ENCODE measurements at places on chromosomes 5 and 9.

DNA sequence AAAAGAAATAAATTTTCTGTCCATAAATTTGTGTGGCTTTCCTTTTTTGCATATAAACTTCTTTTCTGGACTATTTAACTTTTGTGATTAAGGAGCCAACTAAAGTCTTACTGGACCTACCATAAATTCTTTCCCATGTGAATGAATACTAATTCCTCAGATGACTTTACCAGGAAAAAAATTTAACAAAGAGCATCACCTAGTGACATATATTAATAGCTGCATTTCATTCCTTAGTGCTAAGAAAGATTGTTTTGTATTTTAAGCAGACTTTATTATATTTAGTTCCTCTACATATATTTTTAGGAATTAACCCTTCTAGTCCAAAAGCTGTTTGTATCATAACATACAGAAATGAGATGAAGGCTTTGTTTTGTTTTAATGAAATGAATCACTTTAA lies 64.4 kb downstream of the C9orf85 start:
- no peak for DNase-seq

- no peak for DNase-seq
Observed at GRCh38 chr5:177304392-177305119, 957 bp downstream of the PRELID1 start.

DNA sequence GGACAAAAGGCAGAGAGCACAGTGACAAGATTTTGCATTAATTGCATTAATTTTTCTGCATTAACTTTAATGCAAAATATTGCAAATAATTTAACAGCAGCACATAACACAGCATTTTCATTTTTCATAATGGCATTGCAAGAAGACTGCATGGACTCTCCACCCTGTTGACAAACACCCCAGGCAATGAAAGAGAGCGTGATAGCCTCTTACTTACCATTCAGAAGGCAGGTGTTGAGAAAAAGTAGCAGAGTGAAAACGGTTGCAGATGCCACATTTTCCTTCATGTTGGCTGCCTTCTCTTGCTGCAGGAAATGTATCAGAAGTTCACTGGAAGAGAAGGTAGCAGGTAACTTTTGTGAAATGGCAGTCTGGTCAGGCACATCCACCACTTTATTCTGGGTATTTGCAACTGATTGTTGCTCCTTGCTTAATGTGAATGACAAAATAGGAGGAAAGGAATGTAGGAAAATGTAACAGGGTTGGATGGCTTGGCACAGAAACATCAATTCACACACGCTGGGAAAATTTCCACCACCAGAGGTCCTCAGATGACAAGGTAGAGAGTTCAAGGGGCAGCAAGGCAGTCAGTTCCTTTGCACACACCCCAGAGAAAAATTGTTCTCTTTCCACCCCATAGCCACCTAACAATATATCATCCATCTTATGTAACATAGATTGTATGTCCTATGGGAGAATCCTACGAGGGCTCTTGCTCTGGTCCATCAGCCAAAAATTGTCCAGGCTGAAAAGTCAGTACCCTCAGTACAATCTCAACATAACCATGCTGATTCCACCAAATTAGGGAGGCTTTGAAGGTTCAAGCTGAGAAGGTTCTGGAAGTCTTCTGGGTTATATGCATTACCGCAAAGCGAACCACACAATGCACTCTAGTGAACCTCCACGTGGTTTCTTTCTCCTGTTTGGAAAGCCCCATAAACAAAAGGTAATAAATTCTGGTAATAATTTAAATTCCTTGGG lies 41.9 kb upstream of the AGXT2 start:
- peak; percentile 37 for DNase-seq

- no peak for DNase-seq
Observed at GRCh38 chr5:128825826-128826225, 139.5 kb upstream of the SLC27A6 start.

GRCh38 chr9:119771341-119771740 lies 402.1 kb upstream of the BRINP1 start:
- DNase-seq, result no peak

- DNase-seq, result no peak
Observed at GRCh38 chr9:133673258-133673655, 37.1 kb downstream of the DBH start.

DNA sequence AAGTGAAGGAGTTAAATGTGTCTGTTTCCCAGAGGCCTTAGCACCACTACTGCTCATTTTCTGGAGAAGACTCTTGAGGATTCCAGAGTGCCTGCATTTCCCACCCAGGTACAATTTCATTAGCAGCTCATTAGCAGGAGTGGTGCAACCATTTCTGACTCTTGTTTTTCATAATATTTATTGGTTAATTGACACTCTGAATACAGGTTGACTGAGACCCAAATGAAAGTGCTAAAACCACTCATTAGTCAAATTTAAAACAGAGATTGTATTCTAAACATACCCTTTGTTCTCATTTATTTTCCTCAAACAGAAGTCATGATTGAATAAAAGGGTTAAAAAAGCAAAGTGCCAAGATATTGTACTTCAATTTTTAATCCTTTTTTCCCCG lies 134.5 kb downstream of the SIL1 start:
- no peak for DNase-seq

GRCh38 chr5:1544294-1544961 lies 20.7 kb upstream of the LPCAT1 start:
- no peak for DNase-seq

GRCh38 chr5:139171779-139172404 lies 26.3 kb downstream of the SIL1 start:
- no peak for DNase-seq

DNA sequence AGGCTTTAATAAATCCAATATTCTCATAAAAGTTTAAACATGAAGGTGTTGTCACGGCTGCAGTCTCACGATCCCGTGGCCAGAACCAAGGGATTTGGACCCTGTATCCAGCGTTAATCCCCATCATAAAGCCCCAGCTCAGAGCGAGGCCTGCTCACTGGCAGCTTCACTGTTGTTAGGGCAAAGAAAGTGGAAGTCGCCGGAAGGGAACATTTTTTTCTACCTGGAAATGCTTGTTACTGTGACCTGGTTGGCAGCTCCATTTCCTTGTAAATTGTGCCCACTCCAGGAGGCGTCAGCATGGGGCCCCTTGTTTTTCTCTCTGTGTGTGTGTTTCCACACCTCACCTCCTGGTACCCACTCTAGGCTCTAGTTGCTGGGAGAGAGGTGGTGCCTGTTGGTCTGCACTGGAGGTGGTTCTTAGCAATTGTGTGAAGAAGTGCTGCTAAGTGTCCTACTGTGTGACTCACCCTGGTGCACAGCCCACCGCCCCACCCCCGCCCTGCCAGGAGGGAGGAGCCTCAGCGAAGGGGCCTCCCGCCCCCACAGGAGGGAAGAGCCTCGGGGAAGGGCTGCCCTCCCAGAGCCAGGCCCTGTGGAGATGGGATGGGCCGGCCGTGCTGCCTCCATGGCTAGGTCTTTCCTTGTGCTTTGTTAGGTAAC lies 105.1 kb downstream of the EHMT1 start:
- DNase-seq, result no peak

DNA sequence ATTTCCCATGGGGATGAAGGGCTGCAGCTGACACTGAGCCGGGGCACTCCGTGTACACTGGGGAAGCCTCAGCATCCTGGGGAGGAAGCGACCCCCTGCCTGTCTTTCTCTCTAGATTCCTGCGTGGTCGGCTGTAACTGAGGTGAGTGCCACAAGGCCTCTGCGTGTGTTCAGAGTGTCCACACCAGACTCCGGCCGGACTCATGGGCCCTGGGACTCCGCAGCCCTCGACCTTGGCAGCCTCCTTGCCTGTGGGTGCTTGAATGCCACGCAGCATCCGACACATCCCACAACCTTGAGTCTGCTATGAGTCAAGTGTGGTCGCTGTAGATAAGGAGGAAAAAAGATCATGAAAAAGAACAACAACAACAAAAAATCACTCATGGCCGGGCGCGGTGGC lies 23.4 kb downstream of the PAEP start:
- DNase-seq, result no peak

DNA sequence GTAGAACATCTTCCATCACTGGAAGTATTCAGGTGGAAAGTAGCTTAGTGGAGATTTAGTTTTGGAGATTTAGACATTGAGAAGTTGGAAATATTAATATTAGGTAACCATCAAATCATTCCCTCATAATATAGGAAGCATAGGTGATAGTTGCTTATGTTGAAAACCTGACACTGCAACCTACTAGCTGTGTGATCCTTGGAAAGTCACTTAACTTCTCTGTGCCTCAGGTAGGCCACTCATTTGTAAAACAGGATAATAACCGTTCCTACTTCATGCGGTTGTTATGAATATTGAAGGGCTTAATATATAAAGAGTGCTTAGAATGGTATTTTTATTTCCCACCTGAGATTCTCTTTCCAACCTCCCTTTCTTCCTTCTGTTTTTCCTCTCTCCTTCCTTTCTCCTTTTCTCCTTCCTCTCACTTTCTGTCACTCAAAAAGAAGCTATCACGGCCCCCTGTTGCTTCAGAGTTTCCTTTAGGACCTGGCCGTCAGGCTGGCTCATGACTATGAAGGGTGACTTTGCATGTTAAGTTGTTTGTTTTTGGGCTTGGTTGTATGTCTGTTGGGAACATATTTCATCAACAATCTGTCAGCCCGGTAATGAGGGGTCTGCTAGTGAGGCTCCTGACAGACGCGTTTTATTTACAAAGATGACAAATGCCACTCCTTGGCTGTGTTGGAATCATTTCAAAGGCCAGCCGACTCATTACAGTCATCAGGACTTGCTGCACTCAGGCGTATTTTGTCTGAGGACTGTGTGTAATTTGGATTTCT lies 31.0 kb downstream of the DOCK2 start:
- DNase-seq, result no peak

GRCh38 chr9:97954550-97954989 lies 16.6 kb upstream of the HEMGN start:
- DNase-seq, result peak; percentile 24

DNA sequence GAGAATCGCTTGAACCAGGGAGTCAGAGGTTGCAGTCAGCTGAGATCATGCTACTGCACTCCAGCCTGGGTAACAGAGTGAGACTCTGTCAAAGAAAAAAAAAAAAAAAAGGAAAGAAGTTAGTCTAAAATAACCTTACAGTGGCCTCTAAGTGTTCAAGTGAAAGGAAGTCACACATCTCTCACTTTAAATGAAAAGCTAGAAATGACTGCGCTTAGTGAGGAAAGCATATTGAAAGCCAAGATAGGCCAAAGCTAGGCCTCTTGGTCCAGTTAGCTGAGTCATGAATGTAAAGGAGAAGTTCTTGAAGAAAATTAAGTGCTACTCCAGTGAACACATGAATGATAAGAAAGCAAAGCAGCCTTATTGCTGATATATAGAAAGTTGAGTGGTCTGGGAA lies 38.1 kb downstream of the ITGA1 start:
- no peak for DNase-seq

GRCh38 chr9:129511285-129511900 lies 109.5 kb downstream of the C9orf50 start:
- DNase-seq, result no peak

DNA sequence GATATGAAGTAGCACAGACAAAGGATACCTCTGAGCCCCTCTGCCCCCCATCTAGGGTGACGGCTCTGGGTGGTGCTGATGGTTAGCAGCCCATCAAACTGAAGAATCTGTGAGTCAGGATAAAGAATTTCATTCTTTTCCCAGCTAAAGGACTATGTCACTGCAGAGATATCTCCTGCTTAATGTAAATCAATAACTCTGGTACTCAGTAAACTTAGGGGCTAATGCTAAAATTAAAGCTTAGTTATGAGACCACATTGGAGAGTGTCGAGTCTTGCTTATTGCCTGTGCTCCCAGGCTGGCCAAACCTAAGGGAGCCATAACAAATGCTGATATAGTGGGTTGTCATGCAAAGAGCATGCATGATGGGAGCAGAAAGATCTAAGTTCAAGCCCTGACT lies 25.6 kb upstream of the ACTBL2 start:
- no peak for DNase-seq

GRCh38 chr5:78808380-78808779 lies 159.8 kb upstream of the LHFPL2 start:
- no peak for DNase-seq

- DNase-seq, result no peak
Observed at GRCh38 chr5:143315929-143316328, 87.6 kb downstream of the NR3C1 start.

DNA sequence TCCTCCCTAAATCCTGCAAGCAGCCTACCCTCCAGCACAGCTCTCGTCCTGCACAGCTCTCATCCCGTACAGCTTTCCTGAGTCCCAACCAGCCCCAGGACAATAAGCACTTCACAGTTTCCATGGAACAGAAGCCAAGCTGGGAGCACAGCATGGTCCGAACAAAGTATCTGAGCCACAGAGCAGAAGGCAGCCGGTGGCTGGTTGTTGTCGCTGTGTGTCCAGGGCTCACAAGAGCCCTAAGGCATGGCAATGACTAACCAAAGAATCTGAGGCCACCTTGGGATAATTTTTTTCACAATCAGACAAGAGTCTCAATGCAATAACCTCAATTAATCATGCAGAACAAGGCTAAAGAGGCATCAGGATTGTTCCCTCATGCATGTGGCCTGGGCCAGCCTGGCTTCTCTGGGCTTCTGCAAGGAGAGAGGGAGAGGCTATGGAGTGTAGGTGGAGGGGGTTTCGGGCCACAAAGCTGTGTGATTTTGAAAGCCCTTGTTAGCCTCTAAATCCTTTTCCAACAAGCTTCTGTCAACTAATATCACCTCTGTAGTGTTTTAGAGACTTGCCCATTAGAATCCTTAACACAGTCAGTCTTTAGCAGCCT lies 323.4 kb downstream of the PIK3R1 start:
- DNase-seq, result no peak

DNA sequence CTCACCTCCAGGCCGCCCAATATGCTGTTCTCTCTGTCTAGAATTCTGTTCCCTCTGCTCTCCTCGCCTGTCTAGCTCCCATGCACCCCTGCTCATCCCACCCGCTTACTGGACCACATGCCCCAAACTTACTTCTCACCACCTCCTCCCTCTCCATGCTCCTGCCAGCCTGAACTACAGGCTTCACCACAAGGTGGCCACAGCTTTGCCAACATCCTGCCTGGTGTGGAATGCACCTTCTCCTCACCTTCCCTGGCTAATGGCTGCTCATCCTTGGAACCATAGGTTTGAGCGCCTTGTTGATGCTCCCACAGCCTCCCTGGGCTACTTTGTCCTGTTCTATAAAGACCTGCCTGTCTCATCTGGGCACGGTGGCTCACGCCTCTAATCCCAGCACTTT lies 9.6 kb downstream of the LAMC3 start:
- no peak for DNase-seq

DNA sequence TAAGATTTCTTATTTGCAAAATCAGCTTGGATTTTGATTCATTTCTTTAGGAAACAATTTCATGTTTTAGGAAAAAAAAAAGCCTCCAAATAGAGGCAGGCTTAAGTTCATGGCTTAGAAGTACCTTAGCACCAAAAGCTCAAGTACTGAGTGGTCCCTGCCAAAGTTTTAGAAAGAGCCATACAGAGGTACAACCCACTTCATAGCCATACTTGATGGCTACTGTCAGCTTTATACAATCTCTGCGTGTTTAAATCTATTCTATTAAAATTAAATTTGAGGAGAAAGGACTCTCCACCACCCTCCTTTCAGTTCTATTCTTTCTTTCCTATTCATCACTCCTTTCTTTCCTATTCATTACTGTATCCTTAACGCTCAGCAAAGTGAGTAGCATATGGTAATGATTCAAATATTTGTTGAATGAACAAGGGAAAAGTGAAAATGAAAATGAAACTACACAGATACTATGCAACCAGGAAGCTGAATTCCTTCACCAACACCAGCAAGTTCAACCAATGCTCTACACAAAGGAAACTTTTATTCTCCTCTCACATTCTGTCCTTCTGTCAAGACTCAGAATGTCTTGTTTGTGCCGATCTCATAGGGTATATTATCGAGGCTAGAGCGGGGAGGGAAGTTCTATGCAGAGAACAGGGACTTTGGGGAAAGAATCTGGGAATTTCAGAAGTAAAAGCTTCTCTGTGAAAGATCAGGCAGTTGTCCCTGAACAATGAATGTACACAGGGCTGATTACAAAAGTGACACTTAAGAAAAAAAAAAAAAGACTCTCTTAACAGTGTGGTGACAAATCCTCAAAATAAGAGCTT lies 138.6 kb upstream of the SPEF2 start:
- no peak for DNase-seq
